ENCODE measurements at places on chromosomes 11 and 22.
A peak's percentile ranks its signal among the peaks of the same experiment; 100 is the strongest.

DNA sequence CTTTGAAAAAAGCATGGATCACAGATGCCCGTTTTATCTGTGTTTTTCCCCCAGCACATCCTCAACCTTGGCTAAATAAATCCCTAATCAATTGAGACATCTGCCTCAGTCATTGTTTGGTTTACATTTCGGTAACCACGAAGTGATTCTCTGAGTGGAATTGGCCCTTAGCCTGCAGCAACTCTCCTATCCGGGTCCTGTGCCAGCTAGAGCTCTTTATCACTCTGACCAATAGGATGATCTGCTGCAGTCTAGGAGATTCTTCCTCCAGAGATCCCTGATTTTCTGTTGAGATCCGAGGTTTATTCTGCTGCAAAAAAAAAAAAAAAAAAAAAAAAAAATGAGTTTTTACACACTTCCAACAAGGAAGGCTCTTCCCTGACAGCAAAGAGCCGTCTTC lies 137.3 kb downstream of the KCNA4 start:
- DNase-seq = no peak

DNA sequence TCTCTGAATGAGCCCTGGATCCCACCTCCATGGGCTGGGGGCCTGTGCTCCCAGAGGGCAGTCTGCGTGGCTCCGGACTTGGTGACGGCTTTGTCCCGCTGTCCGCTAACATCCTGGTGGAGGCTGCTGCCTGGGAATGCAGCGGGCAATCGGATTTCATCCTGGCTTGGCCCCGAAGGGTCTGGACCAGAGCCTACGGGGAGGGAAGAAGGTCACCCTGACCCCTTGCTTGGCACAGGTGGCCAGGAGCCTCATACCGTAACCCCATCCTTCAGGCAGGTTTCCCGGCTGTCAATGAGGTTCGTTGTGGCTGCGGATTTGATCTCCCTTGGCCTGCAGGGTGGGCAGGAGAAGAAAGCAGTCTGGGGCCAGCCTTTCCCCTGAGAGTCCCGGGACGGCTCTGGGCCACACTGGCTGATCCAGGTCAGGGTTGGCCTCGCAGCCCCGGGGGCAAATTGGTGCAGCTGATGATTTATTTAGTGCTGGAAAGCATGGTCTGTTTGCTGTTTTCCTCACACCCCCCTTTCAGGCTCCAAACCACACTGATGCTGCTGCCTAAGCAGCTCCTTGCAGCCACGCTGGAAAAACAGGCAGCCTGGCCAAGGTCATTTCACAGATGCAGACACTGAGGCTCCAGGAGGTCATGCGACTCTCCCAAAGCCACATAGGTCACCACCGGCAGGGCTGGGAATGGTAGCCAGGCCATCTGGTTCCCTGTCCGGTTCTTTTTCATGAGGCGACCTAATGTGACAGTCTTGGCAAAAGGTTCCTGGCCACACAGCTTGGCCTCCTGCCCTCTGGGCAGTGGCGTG lies 15.0 kb downstream of the PRDM11 start:
- no peak for DNase-seq

DNA sequence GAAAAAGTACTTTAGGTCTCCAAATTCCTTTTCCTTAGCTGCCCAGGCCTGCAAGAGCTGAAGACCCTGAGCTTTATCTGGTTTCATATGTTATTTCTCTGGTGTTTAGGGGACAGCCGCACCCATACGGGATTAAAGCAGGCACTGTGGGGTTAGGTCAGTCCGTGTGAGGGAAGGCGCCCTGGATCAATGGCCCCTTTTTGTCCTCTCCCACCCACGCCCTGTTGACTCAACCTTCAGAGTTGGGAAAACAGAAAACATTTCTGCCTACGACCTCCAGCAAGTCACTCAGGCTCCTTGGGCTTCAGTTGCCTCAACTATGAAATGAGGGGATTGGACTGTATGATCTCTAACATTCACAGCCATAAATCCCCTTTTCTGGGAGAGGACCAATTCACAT lies 55.2 kb upstream of the BARX2 start:
- no peak for DNase-seq

- no peak for DNase-seq
These were observed 88.6 kb upstream of the LMO1 start for GRCh38 chr11:8352103-8352875.

GRCh38 chr22:35160268-35160667 lies 94.3 kb downstream of the ISX start:
- no peak for DNase-seq

GRCh38 chr11:16880184-16880801 lies 133.9 kb downstream of the PLEKHA7 start:
- no peak for DNase-seq

DNA sequence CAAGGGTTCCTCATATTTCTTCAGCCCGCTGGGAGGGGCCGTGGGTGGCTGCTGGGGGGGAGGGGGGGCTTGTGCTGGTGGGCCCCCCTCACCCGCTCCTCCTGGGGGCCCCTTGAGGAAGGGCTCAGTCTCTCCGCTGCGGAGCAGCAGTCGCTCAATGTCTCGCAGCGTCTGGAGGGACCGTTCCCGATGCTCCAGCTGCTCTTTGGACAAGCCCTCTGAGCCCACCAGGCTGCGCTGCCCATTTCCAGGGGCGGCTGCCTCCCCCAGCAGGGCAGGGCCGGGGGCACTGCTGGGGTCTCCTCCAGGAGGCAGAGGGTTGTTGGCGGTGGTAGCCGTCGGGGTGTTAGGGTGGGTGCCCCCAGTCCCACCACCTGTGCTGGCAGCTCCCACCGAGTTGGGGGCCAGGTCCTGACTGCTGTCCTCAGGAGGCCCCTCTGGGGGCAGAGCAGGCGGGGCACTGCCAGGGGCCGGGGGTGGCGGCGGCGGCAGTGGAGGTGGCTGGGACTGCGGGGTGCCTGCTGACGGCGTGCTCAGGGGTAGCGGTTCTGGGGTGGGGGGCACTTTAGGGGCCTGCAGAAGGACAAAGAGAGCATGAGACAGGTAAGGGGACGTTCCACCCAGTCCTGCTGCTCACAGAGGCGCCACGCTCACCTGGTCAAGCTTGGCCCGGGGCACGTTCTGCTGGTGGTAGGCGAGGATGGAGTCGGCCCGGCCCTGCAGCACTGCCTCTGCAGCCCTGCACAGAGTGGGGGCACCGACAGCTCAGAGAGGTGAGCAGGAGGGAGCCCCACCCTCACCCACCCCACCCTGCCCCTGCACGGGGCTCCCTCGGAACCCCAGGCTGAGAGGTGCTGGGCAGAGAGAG lies 18.9 kb downstream of the CXCR5 start:
- no peak for DNase-seq

GRCh38 chr11:116330439-116331185 lies 442.2 kb downstream of the BUD13 start:
- no peak for DNase-seq

DNA sequence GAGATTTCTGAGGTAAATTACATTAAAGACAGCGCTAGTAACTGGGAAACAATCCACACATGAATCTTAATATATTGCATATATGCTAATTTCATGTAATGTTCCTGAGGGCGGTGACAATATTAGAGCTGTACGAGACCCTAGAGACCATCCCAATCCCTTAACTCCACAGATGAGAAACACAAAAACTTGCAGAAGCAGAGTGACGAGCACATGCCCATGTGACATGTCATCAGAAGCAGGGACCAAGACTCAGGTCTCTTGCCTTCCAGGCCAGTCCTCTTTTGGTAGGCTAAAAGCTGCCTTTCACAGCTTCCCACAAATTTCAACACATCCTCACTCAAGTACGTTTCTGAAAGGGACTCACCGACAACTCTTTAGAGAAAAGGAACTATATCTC lies 11.8 kb downstream of the MAPK1 start:
- DNase-seq = no peak

DNA sequence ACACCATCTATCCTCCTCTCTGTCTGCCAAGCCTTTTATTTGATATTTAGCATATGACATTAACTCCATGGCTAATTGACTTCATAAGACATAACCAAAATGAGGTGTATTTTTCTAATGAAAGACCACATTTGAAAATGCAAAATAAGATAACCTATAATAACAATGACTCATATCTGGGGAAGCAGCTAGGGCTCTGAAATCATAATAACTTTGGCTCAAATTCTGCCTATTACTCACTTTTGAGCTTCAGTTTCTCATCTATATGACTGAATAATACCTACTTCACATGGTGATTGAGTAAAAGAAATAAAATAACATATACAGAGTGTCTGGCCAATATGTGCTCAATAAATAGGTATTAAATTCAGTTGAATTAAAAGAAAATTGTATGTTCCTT lies 1419.8 kb upstream of the TENM4 start:
- DNase-seq = no peak

DNA sequence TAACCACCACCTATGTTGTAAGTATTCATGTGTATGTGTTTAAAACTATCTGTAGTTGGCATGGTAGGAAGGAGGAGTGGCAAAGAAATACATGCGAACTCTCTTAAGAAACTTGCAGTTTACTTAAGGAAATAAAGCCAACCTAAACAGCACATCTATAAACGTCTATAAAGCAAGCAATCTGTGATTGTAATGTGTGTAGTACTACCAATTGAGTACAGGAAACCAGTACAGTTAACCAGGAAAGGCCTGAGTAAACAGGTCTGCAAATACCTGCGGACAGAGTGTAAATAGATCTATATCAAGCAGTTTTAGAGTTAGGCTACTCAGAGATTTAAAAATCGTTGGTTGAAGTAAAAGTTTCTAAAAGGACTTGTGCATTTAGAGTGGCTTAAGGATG lies 59.5 kb upstream of the AMOTL1 start:
- DNase-seq = no peak

GRCh38 chr11:61279934-61280659 lies 15.0 kb downstream of the VWCE start:
- DNase-seq = no peak

- no peak for DNase-seq
These were observed 12.4 kb downstream of the UCP2 start for GRCh38 chr11:73969991-73970800.

DNA sequence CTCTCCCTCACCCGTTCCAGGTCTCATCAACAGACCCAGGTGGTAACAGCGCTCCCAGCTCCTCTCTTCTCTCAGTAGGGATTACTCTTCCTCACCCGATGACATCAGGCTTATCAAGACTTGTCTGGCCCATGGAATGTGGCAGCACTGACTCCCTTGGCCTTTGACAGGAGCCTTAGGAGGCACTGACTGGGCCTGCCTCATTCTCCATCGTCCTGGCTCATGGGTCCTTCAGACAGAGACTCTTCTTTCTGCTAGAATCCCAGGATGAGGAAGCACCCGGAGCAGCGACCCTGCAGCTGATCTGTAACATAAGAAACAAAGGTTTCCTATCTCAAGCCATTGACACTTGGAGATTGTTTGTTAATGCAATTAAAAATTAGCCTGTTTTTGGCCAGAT lies 1063.6 kb downstream of the TBC1D22A start:
- no peak for DNase-seq

- DNase-seq = no peak
These were observed 287.9 kb downstream of the SWAP70 start for GRCh38 chr11:9951807-9952206.

DNA sequence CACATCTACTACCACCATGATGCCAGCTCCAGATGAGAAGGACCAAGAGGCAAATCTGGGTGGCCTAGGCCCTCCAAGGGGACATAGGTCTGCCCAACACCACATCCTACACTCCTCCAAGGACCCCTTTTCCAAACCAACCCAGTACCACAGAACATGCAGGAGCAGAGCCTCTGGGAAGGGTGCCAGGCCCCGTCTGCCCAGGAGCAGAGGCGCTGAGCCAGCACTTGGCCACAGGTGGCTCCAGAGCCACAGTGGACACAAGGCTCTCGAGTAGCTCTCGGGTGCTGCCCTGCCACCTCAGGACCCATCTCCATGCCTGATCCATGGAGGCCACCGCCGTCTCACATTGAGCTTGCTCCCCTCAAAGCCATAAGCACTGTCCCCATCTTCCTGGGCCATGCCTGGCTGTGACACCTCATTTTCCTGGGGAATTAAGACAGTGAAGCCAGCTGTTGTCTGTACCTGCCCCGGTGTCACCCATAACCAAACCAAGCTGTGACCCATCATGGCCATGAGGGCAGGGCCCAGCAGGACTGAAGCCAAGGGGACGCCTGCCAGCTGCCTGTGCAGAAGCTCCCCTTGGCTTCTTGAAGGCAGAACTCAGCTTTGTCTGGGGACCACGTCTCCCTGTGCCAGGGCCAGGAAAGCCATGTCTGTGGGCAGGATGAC lies 7.4 kb downstream of the MOB2 start:
- DNase-seq = no peak

DNA sequence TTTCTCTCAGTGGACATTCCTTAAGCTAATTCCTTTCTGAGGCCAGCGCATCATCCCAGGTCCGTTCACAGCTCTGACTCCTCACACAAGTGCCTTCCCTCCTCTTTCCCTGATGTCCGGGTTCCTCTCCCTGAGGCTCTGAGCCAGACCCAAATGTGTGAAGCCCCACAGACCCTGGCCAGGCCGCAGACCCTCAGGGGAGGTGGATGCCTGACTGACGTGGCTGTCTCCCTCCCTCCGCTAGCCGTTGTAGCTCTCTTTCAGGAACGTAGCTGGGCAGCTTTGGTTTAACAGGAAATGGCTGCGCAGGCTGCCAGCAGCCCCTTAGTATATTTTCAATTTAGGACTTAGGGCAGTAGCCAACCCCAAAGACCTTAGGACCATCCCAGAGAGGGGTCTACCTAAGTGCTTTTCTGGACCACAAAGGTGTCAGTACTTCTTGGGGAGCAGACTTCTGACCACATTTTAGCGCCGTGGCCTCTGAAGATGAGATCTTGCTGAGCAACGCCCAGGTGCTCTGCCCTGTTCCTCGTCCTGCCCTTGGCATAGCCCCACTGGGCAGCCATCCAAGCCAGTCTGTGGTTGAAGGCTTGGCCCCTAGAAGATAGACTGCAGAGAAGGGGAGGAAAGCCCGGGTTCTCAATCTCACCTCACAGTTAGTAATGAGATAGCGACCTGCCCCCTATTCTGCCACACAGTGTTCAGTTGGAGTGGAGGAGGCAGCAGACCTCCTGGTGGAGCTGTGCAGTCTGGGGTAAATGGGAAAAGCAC lies 27.0 kb downstream of the MYBPC3 start:
- no peak for DNase-seq

- no peak for DNase-seq
These were observed 1.2 kb downstream of the CD3E start for GRCh38 chr11:118305726-118306125.

DNA sequence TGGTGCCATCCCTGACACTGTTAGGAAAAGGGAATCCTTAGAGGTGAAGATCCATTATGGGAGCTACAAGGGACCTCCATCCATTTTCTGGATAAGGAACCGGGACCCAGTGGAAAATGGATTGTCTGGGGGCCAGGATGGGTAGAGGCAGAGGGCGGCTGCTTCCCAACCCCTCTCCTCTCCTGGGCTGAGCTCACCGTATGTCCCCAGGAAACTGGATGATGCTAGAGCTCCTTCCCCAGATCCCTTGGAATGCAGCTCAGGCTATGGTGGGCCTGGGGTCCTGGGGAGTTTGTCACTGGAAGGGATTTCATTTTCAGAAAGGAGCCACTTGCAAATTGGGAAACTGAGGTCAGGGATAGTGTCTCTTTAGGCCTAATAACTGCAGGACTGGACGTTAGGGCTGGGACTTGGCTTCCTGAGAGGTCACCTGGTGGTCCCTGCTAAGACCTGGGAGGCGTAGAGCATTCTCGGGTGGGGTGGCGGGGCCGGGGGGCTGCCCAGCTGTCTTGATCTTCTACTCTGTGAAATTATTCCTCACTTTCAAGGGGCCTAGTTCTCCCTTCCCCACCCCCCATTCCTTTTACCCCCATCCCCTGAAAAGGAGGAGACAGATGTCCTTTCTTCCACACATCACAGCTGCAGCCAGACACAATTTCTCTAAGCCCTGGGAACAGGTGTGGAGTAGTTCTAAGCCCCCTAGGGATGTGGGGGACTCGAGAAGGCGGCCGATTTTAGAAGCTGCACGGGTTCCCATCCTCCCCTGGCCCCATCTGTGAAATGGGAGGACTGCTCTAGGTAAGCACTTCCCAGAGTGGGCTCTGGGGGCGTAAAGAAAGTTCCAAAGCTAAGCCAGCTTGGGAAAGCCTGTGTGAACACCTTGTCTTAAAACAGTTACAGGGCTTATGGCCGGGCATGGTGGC lies 99.8 kb downstream of the PKNOX2 start:
- peak; percentile 47 for DNase-seq

Data from D721Med (cell line).